ENCODE measurements at places on chromosomes 2 and 18.

DNA sequence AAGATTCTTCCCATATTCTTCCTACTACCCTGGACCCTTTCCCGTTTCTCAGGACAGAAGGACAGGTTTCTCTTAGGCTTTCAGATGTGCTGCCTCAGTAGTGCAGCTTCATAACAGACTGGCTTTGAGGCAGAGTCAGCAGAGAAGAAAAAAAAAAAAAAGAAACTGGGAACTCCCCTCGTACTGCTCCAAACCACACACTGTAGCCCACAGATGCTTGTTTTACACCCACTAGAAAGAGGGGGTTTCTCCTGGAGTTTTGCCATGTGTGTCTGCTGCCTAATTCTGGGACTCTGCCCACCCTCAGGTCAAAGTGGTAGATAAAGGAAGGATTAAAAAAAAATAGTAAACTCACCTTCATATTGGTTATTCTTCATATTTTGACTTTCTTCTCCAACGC, 95.9 kb downstream of the NCOA1 start:
- DNase-seq = no peak

GRCh38 chr2:196275646-196276352, 104.4 kb upstream of the STK17B start:
- no peak for DNase-seq

- DNase-seq = no peak
These were observed 7.4 kb downstream of the DYSF start for GRCh38 chr2:71460595-71461303.

DNA sequence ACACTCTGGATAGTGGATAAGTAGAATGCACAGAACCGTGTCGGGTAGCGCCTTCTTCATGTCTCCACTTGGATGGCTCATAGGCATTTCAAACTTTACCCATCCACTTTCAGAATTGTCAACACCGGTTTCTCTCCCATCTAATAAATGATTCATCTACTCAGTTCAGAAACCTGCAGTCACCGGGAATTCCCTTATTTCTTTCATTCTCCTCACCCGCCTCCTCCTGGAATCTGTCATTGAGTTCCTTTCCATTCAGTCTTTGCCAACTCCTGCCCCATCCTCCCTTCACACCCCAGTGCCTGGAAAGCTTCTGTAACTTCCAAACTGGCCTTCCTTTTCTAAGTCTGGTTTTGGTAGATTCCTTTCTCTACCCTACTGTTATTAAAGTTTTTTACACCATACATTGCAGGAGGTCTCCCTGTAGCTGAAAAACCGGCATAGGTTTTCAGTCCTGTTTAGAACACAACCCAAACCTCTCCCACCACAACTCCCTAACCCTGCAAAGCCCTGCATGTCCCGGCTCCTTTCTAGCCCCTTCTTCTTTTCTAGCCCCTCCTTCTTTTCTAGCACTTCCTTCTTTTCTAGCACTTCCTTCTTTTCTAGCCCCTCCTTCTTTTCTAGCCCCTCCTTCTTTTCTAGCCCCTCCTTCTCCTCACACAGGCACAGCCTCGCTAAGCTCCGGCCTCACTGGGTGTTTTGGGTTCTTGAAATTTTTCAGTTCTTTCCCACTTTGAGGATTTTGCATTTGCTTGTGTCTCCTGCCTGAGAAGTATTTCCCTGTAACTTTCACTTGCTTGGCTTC, 133.9 kb upstream of the KLHL14 start:
- no peak for DNase-seq

DNA sequence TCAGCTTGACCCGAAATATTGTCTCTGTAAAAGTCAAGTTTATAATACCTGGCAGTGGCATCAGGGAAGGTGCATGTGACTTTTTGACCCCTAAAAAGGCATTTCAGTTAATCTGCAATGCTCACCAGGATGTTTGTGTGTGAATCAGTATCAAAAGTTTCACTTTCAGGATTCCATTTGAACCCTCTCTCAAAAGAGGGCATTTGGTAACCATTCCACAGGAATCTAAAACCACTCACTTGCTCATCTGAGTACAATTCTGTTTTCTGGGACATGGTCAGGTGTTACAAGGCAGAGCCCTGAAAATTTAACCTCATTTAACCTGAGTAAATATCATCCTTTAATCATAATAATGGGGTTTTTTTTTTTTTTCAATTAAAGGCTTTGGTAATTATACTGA, 77.9 kb upstream of the KLF7 start:
- DNase-seq = no peak

DNA sequence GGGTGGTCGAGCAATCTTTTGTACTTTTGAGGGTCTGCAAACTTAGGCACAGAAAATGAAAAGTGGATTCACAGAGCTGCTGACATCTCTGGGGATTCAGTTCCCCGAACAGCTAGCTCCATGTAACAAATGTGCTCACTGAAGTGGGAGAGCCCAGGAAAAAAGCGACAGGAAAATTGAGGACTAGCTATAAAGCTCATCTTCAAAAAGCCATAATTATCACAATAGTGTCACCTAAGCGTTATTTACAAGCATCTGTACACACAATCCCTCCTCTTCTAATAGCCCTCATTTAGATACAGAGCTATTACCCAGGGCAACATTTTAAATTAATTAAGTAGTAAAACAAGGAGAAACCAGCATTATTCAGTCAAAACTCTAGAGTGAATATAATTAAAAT, 36.1 kb downstream of the RNF152 start:
- DNase-seq = no peak

GRCh38 chr2:985317-985898, 34.8 kb downstream of the SNTG2 start:
- DNase-seq = peak; percentile 8

DNA sequence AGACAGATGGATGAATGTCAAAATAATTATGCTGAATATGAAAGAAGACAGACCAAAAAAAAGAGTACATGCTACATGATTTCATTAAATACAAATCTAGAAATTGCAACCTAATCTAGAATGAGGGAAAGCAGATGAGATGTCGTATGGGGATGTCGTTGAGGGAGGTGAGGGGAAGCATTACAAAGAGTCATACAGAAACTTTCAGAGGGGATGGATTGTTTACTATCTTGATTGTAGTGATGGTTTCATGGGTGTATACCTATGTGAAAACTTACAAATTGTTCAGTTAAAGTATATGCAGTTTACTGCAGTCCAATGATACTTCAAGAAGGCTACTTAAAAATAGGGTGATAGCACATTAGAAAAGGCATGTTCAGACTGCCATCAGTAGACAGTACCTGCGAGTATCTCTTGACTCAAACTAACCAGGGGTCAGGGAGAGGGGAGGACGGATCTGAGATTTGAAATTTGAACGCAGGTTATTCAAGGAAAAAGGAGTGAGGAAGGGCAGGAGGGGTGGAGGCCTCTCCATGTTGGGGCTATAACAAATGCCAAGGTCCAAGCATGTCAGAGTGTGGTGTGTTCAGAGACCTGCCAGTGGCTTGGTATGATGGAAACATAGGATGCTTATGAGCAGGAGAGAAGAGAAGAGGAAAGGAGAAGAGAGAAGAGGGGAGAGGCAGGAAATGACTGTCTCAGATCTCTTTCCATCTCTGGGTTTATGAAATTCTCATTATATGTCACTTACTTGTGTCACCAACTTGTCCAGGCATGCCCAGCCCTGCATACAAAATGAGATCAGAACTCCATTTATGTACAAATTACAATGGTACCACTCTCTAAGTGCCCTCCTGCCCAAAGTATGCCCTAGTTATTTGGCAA, 257.3 kb upstream of the CXCR4 start:
- DNase-seq = no peak
